ENCODE measurements at places on chromosomes 7 and 10.
A peak's percentile ranks its signal among the peaks of the same experiment; 100 is the strongest.

DNA sequence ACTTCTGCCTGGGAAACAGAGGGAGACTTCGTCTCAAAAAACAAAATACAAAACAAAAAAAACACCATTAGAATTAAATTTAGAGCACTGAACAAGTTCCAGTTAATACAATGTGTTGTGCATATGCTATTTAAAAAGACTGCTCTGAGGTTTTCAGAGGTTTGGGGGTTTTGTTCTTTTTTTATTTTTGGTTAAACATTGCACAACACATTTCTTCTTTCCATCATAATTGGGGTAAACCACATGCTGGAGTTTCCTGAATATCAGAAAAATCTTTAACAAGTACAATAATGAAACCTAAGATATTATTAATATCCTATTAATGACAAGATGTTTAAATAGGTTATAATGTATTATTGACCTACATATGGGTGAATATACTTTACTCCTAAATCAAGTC is 26.3 kb downstream of the IGF2BP3 start:
- no peak for DNase-seq

- no peak for DNase-seq
Measured at GRCh38 chr10:5963071-5963470, 14.3 kb downstream of the IL15RA start.

DNA sequence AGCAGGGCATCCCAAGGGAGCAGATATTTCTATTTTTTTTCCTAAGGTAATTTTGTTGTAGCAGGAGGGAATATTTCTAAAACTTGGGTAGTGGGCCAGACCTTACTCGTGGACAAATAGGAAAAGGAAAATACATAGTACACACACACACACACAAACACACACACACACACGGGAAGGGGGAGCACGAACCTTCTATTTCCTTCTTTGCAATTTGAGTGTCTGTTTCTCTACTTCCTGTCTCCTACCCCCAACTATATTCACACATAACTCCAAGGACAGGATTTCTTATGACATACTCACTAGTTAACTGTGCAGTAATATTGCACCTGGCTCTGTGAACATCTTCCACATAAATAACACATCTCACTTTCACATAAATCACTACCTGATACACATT is 4.4 kb downstream of the LDB1 start:
- DNase-seq = no peak

DNA sequence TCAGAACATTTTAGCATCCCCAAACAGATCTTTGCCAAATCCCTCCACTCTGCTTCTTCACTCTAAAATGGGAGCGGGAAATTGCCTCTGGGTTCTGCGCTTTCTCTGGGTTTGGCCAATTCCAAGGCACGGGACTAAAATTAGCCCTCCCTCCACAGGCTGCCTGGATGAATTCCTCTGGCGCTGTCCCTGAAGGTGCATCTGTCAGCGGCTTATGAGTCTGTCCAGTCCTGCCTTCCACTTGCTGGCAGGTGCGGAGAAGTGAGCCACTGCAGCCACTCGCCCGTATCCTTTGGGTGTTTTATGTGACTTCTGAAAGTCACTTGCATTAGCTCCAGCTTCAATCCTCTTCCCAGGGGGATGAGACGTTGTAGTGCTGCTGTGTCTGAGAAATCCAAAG is 121.6 kb downstream of the SH2D4B start:
- DNase-seq = no peak

GRCh38 chr7:118298771-118299170 is 74.3 kb downstream of the ANKRD7 start:
- no peak for DNase-seq

- no peak for DNase-seq
Measured at GRCh38 chr10:84140036-84140379, 699 bp downstream of the GHITM start.

- no peak for DNase-seq
Measured at GRCh38 chr7:25169683-25170082, 44.6 kb upstream of the CYCS start.

GRCh38 chr10:109887243-109887642 is 36.1 kb downstream of the XPNPEP1 start:
- DNase-seq = no peak

DNA sequence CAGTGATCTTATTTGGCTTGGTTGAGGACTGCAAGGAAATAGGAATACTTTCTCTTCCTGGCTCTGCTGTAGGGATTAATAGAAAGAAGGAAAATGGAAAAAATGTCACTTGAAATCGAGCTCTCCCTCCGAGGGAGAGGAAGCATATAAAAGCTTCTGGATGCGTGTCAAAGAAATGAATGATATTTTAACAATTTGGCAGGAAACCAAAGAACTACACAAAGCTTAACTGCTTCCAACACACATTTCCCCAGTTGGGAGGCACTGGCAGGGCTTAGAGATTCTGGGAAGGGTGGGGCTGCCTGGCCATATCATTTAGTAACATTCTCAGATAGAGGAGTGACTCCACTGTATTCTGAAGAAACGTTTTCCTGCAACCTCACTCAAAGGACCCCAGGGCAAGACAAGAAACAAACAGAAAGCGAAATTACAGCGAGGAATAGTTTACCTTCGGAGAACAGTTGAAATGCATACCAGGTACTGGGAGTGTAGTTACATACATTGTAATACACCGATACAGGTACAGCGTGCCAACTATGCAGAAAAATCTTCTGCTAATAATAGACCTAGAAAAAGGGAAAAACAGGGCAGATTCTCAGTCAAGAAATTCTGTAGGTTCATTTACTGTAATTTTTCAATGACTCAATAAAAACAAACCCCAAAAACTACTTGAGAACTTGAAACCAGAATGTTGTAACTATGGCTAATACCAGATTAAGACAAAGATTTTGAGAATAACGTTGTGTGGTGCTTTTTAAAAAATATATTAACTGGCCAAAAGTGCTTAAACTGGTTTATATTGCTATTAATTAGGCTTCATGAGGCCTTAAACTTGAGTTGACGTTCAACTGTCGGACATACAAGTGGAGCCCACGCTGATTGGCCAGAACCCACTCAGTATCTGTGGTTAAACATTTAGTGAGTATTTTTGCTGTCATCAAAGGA is 75.7 kb upstream of the ASAH2 start:
- no peak for DNase-seq

DNA sequence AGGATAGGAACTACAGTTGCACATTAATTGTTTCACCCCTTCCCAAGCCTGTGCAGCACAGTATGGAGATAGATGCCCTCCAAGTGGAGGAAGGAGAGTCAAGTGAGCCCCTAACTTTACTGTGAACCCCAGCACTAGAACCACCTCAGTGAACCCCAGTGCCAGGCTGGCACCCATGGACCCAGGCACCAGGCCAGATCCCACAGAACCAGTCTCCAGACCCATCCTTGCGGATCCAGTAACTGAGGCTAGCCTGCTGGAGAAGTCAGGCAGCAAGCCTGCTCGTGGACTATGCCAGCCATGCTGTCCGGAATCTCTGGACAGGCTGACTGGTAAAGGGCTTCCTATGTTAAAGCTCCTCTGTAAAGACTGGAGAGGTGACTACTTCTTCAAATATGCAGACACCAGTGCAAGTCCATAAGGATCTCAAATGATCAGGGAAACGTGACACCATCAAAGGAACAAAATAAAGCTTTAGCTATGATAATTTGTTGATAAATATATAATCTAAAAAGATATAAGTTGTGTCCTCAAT is 27.7 kb downstream of the SHOC2 start:
- DNase-seq = no peak

- DNase-seq = peak; percentile 69
Measured at GRCh38 chr10:102352066-102352715, 43.3 kb upstream of the NFKB2 start.

DNA sequence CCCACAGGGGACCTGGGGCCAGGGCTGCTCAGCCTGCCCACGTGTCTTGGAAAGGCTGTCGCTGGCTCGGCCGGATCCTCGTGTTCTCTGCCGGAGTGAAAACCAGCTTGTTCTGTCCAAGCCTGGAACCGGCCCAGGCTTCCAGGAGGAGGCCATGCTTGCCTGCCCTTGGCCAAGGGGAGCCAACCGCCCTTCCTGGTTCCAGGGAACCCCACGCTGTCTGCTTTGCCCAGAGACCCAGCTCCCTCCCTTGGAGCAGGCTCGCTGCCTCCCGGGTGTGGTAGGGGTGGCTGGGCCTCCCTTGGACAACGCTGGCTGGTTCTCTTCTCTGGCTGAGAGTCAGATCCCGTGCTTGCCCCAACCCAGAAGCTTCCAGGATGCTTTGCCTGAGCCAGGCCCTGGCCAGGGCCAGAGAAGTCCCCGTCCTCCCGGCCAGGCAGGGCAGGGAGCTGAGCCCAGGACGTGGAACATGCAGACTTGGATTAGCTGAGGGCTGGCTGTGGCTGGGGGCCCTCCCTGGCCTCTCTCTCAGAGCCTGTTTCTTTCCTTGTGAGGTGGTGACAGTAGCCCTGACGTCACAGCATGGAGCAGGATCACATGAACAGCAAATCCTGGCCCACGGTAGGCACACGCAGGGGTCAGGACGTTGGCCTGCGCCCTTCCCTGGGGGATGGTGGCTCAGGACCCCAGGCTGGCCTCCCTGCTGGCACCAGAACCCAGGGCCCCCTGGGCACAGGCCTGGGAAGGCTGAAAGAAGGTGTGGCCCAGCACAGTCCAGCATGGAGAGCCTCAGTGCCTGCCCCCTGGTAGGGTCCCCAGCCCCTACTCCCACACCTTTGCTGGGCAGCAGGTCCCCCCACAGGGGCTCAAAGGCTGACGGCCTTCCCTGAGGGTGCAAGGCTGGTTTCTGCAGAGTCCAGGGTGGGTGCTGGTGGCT is 67.5 kb downstream of the PWWP2B start:
- peak; percentile 62 for DNase-seq

- DNase-seq = no peak
Measured at GRCh38 chr10:86545101-86545500, 23.5 kb upstream of the WAPL start.

- DNase-seq = peak; percentile 63
Measured at GRCh38 chr7:2666588-2667250, 21.3 kb upstream of the AMZ1 start.

DNA sequence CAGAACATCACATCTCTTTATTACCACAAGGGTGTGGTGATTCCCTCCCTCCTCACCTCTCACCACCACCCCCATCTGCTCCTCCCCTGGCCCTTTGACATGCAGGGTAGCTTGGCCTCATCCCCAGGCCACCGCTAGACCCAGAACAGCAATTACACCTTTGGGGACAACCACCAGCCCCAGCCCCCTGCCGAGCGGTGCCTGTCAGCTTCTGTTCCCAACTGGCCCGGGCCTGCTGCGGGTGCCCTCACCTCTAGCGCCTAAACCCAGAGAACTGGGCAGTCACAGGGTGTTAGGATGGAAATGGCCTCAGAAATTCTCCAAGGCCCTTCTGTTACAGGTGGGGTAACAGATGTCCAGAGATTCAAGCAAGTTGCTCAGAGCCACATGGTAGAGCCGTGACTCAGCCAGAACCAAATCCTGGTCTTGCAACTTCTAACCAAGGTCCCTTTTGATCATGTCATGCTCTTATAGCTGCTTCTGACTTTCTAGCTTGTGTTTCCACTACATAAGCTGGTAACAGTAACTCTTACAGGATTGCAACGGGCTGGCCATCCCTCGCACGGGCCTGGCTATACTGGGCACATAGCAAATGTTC is 78.0 kb downstream of the PRKAG2 start:
- DNase-seq = no peak

DNA sequence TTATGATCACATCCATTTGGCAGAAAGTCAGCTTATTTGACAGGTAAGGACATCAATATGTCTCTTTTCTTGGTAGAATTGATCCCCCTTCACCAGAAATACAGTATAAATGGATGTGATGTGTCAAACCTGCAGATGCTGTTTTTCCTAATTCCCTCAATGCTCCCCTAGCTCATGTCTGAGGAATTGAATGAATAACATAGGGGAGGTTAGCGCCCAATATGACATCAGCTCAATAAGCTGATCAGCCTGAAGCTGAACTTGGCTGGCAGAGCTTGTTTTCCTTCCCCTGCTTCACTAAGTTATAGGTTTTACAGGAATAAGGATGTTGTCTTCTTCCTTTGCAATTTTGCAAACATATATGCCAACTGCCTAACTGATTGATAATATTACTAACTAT is 132.5 kb downstream of the REEP3 start:
- no peak for DNase-seq

- no peak for DNase-seq
Measured at GRCh38 chr10:123965973-123966895, 74.6 kb upstream of the CPXM2 start.

- no peak for DNase-seq
Measured at GRCh38 chr10:23293973-23294590, 50.5 kb downstream of the C10orf67 start.

Data from colonic mucosa (tissue), 4 donors.